ENCODE measurements at places on chromosomes 1 and 21.

DNA sequence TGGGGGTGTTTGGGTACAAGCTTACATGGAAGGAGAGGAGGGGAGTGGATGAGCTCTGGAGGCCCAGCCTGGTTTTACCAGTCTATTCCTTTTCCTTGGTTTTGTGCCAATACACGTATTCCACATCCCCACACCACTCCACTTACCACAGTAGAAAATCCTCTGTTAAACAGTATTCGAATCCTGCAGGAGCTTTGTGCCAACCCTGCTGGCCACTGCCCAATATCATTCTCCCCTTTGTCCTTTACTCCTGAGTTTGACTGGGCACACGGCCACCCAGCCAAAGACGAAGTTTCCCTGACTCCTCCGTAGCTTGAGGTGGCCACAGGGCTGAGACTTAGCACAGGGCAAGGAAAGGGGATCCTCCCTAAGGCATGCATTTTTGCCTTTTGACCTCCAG lies 61.6 kb downstream of the TMCO4 start:
- DNase-seq: no peak

DNA sequence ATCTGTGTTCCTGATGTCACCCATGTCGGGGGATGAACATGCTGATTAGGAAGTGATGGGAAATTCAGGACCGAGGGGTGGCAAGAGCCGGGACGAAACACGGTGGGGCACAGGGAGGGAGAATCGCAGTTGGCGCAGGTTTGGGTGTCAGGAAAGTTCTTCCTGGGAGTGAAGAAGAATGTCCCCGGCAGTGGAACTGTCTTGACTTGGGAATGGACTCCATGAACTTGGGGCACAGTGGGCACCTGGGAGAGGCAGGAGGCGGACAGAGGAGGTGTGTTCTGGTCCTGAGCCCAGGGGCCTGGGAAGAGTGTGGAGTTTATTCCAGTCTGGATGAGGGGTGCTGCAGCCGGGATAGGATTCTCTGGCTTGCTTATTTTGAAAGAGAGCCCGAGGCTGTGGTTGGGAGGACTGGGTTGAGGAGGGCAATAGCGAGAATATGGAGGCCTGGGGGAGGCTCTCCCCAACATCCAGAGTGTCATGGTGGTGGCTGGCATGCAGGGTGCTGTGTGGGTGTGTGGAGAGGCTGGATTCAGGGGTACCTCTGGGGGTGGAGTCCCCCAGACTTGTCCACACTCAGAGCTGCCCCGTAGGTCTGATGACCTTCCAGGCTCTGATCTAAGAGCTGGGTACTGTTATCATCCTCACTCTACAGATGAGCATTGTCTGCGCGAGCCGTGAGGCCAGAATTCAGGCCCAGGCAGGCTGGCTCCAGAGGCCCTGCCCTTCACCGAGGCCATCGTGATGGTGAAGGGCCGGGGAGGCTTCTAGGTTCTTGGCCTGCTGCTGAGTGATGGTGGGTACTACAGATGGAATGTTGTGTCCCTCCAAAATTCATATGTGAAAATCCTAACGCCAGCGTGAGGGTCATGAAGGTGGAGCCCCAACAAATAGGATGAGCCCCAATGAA lies 274.5 kb upstream of the C1orf174 start:
- DNase-seq: no peak

- no peak for DNase-seq
Measured at GRCh38 chr1:150613061-150613920, 16.1 kb downstream of the ENSA start.

DNA sequence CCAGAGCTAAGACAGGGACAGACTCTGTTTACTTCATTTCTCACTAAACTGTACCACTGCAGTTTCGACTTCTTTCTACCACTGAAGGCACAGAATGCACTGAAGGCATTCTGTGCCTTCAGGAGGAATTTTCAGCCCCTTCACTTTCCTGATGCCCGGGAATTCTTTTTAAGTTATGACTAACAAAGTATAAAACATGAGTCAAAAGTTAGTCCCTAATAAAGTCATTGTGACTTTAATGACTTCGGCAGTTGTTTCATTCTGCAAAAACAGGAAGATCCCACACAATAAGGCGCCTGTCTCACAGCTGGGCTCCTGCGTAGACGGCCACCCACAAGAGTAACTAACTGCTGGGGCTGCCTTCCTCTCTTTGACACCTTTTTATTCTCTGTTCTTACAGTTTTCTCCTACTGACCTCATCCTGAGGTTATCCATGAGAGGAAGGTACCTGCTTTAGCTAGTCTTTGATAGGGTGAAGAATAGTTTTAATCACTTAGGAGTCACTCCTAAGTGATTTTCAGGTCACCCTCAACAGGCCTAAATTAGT lies 183.9 kb upstream of the SGIP1 start:
- DNase-seq: no peak

GRCh38 chr1:84267476-84267875 lies 34.0 kb upstream of the SAMD13 start:
- DNase-seq: no peak

GRCh38 chr21:46196733-46197132 lies 12.5 kb upstream of the SPATC1L start:
- no peak for DNase-seq

GRCh38 chr1:227805606-227806197 lies 9.8 kb upstream of the PRSS38 start:
- no peak for DNase-seq

DNA sequence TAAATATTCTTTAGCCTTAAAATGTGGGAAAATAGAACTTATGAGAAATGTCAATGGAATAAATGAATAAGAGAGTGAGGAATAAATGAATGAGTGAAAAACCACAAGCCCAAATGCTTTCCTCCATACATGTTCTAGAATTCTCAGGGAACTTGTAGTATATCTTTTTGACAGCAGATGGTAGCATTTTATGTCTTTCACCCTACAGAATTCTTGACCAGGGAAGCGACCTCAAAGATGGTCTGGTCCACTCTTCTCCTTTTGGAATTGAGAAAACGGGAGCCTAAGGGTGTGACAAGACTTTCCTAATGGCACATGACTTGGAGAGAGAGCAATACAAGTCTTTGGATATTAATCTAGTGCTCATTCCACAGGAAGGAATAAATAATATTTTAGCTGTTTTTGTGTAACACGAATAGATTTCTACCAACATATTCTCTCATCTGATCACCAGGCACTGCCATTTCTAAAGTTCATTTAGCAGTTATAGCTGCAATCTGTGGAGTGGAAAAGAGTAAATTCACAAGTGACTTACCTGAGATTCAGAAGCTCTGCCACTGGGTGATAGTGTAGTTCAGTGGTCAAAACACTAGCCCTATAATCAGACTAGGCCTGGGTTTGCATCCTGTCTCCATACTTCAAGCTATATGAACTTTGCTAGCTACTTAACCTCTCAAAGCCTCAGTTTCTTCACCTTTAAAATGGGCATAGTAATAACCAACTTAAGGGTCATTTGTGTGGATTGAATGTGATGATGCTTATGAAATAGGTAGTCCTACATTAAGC lies 15.0 kb upstream of the F5 start:
- DNase-seq: no peak

DNA sequence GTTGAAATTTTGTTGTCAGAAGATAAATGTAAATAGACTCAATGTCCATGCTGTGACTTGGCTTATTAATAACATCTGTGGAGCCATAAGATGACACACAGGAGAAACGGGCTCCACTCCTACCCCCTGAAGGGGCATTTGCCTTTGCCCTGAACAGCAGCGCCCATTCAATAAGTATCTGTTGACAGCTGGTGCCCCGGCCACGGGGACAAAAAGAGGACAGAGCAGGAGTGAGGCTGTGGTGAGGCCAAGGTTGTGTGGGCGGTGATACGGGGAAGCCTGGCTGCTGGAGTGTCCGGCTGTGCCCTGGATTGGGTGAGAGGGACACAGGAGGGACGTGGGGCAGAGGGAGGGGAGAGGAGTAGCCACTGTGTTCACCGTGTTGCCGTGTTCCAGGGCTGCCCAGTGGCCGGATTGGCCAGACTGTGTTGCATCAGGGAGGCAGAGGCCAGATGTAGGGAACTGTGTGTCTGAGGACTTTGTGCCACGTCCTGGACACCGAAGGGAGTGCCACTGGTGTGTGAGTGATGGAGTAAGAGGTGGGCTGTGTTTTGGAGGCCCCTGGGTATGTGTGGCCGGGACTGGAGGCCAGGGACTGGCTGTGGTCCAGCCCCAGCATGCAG lies 15.1 kb downstream of the PRMT2 start:
- no peak for DNase-seq

DNA sequence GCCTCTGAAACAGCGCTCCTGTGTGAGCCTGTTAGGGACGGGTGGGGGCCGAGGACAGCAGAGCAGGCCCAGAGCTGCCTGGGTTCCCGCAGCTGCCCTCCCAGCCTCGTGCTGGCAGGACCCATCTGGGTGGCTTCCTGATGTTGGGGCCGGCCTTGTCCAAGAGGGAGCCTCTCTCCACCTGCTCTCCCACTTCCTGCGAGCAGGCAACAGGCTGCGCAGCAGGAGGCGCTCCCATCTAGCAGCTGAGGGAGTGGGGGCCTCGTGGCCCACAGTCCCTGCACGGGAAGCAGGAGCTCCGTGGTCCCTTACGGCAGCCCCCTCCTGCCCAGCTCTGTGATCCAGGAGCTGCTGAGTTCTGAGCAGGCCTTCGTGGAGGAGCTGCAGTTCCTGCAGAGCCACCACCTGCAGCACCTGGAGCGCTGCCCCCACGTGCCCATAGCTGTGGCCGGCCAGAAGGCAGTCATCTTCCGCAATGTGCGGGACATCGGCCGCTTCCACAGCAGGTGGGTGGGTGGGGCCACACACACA lies 68.0 kb downstream of the TRIM11 start:
- DNase-seq: no peak

- DNase-seq: no peak
Measured at GRCh38 chr1:159580340-159580739, 7.3 kb upstream of the APCS start.

- peak; percentile 49 for DNase-seq
Measured at GRCh38 chr21:32520875-32521735, 64.2 kb downstream of the TCP10L start.

GRCh38 chr21:37045149-37045548 lies 27.7 kb downstream of the PIGP start:
- DNase-seq: no peak

GRCh38 chr1:36846357-36846756 lies 188.0 kb downstream of the GRIK3 start:
- no peak for DNase-seq

DNA sequence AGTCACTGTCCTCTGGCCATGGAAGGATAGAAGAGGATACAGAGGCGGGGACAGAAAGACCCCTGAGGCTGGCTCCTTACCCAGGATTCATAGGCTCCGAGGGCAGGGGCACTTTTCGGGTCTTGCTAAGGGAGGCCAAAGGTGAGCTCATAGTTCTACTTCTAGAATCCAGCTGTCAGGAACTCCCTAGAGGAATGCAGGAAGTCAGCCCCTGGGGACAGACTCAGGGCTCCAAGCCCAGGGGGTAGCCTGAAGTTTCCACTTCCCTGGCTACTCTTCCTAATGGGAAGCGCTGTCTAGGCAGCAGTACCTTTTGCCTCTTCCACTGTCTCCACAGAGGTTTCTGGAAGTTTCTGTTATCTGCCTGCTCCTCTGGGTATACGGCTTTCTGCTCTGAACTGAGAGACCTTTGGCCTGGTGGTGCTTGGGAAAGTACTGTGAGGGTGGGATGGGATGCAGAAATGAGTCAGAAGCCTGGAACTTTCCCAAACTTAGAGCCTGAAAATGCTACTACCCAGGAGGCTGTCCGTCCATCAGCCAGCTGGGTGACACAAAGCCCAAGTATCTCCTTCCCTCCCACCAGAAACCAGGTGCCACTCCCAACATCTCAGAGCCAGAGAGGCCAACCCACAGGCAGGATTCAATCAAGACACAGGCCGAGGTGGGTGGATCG lies 3.6 kb downstream of the UBXN11 start:
- DNase-seq: no peak

- DNase-seq: no peak
Measured at GRCh38 chr1:67540025-67540732, 110.0 kb upstream of the SERBP1 start.

GRCh38 chr1:17633654-17634053 lies 94.2 kb downstream of the ARHGEF10L start:
- no peak for DNase-seq

DNA sequence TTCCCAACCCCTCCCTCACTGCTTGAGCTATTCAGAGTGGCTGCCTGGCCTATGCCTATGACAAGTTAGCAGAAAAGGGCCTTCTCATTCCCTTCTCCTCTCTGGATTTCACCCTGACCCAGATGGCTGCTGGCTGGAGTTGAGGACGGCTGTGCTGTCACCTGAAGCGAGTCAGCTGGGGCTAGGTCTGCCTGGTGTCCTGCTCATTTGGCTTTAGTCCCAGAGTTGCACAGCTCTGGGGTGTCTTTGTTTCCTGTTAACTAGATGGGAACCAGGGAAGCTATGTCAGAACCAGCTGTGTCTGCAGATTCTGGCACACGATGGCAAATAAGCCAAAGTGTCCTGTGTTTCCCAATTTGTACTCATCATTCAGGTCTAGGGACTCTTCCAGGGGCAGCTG lies 52.9 kb downstream of the CNIH3 start:
- DNase-seq: peak; percentile 21

DNA sequence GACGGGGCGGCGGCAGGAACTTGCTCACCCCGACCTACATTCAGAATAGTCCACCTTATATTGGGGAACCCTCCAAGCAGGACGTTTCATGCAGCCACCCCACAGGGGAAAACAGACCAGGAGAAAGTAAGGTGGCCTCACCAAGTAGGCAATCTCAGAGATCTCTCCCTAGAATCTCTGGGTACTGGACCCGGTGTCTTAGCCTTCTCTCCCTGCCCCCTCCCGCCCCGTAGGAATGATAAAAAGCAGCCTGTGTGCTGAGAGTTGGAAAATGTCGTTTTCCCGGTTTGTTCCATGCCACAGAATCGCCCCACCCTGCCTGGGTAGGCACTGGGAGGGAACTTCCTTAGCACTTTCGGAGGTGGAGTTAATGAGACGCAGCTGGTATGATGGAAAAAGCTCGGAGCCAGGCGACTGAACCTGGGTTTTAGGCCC lies 789 bp upstream of the PTPN14 start:
- peak; percentile 91 for DNase-seq

DNA sequence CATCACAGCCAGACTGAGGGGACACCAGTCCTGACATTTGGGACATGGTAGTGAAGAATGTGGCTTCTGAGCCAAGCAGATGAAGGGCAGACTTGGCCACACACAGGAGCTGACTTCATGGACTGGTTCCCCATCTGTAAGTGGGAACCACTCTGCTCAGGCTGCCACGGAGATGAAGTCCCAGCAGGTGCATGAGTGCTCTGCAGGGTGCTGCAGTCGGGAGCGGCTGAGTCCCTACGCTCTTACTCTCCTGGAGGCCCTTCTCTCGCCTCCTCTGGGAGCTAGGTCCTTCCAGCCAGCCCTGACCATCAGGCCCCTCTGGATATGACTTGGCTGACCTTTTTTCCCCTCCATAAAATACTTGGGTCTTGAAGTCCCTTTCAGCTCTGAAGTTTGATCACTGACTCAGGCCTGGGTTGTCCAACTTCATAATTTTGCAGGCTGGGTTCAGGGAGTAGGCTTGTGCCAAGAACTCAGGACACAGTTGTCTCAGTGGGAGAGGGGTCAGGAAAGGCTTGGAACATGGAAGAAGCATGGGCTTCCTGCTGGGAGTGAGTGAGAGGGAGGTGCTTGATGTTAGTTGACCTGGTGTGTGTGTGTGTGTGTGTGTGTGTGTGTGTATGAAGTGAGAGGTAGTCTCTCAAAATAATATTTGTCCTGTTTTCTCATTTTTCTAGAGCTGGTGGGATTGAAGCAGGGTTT lies 21.0 kb upstream of the EPS8L3 start:
- no peak for DNase-seq

Data from renal pelvis (tissue), 12 donors.